ENCODE measurements at places on chromosomes 5 and 9.

GRCh38 chr5:149284501-149284900 is 12.8 kb downstream of the AFAP1L1 start:
- DNase-seq, result no peak

DNA sequence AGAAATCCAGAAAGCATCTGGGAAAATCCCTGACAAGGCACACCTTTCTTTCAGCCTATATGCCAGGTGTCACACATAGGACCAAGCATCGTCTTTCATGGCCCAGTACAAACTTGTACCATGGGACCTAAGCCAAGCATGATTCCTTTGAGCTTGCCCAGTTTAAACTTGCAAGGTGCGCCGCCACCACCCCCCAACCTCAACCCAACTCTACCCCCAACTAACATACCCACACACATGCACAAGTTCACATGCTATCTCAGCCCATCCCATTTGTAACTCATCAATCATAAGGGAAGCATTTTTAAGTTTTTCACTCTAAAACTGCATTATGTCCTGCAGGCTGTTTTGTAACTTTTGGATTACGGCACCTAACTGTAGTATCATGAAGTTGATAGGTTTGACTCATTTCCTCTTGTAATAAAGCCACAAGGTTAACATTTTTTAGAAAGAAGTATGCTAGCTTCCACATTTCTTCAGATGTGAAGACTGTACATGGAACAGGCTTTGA is 145.9 kb upstream of the FST start:
- no peak for DNase-seq

DNA sequence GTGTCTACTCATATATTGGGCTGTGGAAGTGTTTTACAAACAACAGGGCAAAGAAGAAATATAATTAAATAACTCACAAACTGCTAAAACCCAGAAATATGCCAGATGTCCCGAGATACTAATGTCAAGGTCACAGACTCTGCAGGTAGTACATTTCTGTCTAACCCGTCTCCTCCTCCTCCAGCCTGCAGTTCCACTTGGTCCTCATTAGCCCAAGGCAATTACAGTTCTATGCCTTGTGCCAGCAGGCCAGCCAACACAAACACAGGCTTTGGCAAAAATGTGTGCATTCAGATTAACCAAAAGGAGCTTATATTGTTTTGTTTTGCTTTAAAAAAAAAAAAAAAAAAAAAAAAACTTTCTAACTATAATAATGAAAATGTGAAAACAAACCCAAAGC is 148.8 kb downstream of the MYO10 start:
- no peak for DNase-seq

- DNase-seq, result no peak
These were observed 205.2 kb upstream of the MAP3K1 start for GRCh38 chr5:56610093-56610698.

DNA sequence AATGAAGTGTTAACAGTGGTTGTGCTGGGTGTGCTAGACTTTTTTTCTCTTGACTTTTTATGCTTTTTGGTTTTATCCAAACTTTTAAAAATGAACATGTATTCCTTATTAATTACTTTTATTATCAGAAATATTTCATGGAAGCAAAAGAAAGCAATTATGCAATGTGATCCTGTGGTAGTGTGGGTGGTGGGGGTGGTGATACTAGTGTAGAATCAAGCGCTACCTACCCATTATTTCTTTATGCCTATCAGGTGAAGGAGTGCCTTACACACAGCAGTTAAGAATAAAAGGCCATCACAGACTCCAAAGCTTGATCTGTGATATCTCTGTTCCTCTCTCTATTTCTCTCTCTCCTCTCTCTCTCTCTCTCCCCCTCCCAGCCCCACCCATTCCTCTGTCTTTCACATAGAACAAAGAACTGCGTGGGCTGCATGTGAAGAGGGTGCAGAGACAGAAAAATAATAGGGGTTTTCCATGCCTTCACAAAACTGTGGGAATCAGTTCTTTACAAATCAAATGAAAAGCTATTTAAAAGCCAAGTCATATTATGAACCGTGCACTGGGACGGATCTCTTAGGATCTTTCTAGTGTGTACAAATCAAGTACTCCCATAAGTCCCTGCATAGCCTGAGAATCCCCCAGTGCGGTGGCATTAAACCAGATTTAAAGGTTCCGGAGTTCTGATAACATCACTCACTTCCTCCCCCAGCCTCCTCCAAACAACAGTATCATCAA is 351.2 kb downstream of the RAB3C start:
- DNase-seq, result no peak

- no peak for DNase-seq
These were observed 15.4 kb downstream of the TRAF2 start for GRCh38 chr9:136901516-136902258.

DNA sequence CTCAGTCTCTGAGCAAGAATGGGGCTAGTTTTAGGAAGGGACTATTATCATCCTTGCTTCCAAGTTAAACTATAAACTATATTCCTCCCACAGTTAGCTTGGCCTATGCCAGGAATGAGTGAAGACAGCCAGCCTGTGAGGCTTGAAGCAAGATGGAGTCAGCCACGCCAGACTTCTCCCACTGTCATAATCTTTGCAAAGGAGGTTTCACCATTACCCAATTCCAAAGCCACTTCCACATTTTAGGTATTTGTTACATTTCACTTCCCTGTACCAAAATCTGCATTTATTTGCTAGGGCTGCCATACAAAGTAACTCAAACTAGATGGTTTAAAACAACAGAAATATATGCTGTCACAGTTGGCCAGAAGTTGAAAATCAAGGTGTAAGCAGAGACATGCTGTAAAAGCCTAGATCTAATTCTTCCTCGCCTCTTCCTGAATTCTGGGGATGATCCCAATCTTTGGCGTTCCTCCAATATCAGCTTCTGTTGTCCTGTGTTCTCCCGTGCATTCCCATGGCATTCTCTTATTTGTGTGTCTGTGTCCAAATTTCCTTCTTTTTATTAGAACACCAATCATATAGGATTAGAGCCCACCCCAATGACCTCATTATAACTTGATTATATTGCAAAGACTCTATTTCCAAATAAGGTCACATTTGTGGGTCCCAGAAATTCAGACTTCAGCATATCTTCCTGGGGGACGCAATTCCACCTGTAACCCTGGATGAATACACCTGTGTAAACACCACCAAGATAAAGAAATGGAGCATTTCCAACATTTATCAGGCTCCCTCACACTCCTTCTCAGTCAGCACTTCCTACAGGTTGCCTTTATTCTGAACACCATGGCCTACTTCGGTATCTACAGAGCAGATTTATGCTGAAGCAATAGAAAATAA is 126.8 kb downstream of the GCNT1 start:
- no peak for DNase-seq

- DNase-seq, result no peak
These were observed 51.7 kb downstream of the ARHGAP26 start for GRCh38 chr5:142821733-142822487.

- no peak for DNase-seq
These were observed 99.4 kb upstream of the TARS1 start for GRCh38 chr5:33341351-33341750.

- no peak for DNase-seq
These were observed 51.7 kb downstream of the RXRA start for GRCh38 chr9:134377976-134378375.

GRCh38 chr9:134198791-134199190 is 34.4 kb upstream of the RNU6ATAC start:
- DNase-seq, result no peak

DNA sequence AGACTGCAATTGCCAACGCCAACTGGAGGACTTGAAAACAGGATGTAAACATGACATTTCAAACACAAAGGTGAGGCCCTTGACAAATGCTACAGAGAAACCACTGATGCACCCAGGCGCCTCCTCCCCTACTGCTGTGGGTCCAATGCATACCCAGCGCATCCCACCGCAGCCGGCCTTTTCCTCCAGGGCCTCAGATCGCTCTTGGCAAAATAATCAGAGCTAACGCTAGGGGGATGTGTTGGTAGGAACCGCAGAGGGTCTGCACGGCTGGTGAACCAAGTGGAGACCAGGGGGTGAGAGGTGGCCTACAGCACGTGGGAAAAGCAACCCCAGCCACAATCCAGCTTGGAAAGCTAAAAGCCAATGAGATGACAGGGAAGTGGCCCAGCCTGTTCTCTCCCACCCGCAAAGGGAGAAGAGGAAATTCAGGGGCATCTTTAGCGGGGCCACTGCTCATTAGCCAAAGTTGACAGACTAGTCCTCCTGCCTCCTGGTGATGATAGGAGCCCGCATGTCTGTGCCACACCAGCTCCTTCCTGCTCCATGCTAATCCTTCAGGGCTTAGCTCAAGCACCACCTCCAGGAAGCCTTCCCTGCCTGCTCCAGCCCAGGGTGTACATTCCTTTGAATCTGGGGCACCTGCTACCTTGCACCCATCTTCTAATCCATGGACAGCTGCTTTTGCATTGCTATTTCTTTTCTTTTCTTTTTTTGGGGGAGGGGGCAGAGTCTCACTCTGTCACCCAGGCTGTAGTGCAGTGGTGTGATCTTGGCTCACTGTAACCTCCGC is 5.9 kb downstream of the FAM163B start:
- DNase-seq, result no peak

DNA sequence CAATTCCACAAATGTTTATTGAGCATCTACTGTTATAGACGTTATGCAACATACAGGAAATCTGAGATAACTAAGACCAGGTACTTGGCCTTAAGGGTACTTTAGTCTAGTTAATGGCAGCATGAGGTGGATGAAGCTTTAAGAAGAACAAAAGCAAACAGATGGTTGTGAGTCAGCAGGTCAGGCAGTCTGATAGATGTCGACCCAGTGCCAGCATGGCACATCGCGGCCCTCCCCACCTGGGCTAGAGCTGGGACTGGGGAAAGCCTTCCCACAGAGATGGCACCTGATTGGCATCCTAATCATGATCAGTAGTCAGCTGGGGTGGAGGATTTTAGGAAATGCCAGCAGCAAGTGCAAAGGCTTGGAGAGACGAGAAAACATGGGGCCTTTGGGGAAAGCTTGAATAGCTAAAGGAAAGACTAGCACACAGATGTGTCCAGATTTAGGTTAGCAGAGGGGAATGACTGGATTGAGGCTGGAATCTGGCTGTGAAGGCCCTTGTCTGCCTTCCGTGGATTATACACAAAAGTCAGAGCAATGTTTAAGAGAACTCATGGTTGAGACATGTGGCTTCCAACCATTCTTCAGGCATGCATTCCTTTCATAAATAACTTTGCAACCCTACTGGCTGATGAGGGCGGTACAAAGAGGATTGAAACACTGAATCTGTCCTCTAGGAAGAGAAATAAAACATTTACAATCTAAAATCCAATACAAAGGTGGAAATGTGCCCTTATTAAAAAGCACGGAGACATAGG is 395.4 kb upstream of the WWC1 start:
- no peak for DNase-seq

GRCh38 chr5:137344021-137344420 is 155.1 kb downstream of the SPOCK1 start:
- DNase-seq, result peak; percentile 1
